Activated naive CD4-positive, alpha-beta T cell (primary cell): ENCODE measurements at places on chromosomes 3 and 15.

DNA sequence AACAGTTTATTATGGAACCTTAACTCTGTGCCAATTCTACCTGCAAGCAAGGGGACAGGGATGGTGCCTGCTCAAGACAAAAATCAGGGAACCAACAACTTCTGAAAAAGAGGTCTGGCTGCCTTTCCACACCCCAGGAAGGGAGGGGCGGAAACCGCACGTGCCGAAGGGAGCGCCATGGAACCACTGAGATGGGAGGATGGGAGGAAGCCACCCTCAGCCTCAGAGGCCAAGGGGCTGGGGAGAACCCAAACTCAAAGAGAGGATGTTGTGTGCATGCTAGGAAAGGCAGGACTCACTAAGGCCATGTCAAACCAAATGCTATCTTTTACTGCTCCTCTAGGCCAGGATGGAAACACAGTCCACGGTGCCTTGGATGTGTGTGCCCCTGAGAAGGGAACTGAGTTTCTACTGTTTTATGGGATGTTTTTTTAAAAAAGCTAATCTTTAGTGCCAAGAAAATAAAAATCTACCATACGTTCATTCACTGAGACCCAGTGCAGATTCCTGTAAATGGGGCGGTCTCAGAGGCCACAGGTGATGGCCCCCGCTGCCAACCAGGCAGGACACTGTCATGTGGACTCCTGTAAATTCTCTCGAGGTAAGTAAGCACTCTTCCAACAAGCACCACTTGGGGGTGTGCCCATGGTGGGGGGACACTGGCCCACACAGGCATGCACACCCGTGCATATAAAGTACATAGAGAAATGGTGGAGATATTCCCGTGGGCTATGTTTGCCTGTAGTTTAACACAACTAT lies 20.5 kb downstream of the SRPRB start:
- DNase-seq: no peak

DNA sequence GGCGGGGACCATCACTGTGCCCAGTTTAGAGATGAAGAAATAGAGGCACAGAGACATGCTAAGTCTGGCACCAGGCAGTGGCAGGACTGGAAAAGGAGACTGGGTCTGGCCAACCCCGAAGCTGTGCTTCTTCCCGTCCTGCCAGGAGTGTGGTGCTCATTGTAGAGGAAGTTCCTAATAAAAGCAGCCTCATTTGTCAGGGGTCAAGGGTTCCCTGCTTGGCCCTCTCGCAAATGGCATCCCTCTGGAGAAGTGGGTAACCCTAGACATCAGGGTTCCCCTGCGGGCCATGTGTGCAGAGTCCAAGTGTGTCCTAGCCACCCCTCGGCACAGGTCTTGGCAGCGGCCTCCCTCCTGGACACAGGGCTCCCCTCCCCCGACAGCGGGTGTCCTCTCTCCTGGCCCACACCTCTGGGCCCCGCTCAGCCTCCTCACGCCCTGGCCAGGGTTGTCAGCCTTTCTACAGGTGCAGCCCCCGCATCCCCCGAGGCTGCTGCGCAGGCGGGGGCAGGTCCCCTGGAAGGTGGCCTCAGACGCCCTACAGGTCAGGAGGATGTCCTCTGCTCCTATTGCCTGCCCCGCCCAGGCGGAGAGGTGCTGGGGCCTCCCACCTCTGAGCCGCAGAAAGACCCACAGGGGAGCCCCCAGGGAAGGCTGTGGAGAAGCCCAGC lies 61.8 kb upstream of the PRR20G start:
- no peak for DNase-seq

GRCh38 chr3:36792342-36792741 lies 28.0 kb upstream of the DCLK3 start:
- no peak for DNase-seq

DNA sequence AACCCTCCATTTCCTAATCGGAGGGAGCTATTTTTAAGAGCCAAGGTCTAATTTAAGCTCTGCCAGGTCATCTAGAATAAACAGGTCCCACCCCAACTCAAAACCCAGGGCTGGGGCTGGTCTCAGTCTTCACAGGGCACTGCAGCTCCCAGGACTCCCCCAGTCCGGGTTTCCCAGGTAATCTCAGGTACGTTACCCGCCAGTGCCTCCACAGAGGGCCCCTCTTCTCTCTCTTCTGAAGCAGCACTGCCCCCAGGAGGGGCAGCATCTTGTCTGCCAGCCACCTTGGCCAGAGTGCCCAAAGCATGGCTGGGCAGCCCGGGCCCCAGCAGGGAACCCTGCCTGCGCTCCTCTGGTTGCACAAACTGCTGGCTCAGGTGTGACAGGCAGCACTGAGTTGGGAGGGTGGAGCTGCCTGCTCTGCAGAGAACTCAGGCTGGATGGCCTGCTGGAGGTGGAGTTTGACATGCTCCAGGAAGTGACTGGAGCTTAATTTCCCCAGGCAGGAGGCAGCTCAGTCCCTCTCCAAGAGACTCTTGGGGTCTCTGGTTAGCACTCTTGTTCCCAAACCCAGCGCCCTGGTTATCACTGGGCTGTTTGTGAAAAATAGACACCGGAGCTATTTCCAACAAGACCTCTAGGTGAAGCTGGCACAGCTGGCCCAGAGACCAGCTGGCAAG lies at the start of gene PLA2G4F:
Gene PLA2G4F, minus strand, starts transcription at position 394 of the 680 bp plus-strand sequence. Its CDS starts 87 bp downstream, at position 307.
- DNase-seq: no peak

GRCh38 chr3:159149633-159150032 lies 347.8 kb downstream of the MFSD1 start:
- no peak for DNase-seq

GRCh38 chr3:119160361-119160760 lies 13.0 kb upstream of the UPK1B start:
- DNase-seq: no peak
